Bone marrow (tissue), 2 donors: ENCODE measurements at places on chromosomes 3 and 15.
A peak's percentile ranks its signal among the peaks of the same experiment; 100 is the strongest.

- DNase-seq = no peak
These were observed 100.3 kb downstream of the LRRK1 start for GRCh38 chr15:101019366-101019896.

GRCh38 chr3:177224414-177224813 is 27.1 kb upstream of the TBL1XR1 start:
- DNase-seq = no peak

GRCh38 chr15:90872486-90873184 is 4.2 kb downstream of the FURIN start:
- no peak for DNase-seq

DNA sequence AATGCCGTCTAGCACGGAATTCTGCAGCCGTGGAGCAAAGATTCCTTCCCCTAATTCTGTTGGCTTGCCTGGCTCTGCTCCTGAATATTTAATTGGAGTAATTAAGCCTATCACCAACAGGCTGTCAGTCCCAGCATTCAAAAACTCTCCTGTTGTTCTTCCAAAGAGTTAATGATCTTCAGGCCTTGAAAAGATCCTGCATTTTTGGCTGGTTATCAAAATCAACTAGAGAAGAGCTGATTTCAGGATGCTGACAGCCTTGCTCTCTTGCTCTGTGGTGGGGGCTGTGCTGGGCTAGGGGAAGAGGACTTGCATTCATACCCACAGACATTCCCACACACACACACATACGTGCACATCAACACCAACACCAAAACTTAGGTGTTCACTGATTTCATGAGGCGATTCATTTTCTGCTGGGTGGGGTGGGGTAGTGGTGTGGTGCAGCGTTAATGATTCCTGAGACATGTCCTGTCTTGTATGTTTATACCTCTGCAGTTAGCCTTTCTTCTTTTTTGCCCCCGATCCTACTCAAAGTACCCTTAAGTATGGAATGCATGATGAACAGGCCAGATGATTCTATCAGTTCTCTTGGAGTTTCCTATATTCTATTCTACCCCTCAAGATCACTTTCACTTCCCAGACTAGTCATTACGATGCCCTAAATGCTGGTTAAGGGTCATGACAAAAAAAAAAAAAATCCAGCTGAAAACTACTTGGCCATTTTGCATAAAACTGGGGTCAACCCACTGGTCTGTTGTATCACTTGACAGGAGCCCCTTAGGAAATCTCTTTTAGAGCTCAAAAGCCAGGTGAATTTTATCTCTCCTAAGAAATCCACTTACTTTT is 42.3 kb downstream of the CPN2 start:
- DNase-seq = no peak

DNA sequence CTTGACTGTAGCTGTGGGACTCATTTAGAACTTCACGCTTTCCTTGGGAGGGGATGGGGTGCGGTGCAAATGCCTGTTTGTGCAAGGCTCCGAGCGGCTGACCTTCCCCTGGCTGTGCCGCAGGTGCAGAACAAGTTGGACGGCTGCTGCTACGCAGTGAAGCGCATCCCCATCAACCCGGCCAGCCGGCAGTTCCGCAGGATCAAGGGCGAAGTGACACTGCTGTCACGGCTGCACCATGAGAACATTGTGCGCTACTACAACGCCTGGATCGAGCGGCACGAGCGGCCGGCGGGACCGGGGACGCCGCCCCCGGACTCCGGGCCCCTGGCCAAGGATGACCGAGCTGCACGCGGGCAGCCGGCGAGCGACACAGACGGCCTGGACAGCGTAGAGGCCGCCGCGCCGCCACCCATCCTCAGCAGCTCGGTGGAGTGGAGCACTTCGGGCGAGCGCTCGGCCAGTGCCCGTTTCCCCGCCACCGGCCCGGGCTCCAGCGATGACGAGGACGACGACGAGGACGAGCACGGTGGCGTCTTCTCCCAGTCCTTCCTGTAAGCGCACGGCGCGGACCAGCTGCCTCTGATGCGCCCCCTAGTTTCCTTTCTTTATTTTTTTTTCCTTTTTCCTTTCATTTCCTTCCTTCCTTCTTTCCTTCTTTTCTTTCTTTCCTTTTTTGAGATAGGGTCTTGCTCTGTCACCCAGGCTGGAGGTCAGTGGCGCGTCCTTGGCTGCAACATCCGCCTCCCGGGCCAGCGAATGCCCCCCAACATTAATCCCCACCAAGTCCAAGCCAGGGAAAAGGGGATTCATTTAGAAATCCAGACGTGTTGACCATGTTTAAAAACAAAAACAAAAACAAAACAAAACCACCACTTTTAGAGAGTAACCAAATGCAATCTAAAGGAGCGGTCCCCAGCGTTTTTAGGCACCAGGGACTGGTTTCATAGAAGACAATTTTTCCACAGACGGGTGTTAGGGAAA is 42.7 kb downstream of the EIF2AK4 start:
- DNase-seq = no peak

DNA sequence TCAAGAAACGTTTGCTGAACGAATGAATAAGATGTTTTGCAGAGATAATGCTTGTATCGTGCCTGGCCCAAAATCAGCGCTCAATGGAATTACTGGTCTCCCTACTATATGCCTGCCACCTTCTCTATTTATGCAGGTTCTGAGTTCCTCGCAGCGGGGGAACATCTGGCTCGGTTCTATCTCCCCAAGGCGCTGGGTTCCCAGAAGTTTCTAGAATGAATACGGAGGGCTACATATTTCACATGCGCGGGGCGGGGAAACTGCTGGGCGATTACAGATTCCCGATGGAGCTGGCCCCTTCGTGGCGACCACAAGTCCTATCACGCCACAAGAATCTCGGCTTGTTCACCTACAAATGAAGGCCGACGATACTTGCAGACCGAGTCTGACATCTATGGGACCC is 411 bp upstream of the EIF2B5 start:
- DNase-seq = no peak

DNA sequence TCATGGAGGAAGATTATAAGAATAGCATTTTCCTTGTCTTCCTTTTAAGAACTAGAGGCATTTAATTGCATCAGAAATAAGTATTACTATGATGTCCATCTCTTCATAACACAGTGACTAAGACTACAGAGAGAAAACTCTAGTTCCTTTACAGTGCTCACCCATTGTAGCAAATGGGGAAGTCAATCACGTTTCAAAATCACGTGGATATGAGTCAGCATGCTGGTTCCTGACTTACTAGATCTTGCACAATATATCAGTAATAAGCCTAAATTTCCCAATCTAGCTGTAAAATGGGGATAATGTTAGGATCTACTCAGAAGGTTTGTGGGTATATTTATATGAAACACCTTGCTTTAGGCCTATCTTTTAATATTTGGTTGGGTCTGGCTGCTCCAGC is 254.8 kb upstream of the EOMES start:
- peak; percentile 51 for DNase-seq
